GM19239 (cell line): ENCODE measurements at places on chromosomes 4 and X.

DNA sequence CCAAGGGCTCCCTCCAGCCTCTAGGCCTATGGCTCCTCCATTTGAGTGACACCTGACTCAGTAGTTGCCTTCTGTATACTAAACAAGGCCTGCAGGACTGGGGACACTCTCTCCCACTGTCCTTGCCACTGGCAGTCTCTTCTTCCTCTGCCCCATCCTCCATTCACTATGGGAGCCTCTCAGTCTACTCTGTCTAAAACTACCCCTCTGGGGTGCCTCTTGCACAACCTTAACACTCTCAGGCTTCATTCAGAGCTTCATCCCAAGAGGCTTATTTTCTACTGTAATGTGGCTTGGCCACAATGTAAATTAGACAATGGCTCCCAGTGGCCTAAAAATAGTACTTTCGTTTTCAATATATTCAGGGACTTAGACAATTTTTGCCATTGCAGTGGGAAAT, 133.0 kb downstream of the ZC4H2 start:
- no peak for DNase-seq

DNA sequence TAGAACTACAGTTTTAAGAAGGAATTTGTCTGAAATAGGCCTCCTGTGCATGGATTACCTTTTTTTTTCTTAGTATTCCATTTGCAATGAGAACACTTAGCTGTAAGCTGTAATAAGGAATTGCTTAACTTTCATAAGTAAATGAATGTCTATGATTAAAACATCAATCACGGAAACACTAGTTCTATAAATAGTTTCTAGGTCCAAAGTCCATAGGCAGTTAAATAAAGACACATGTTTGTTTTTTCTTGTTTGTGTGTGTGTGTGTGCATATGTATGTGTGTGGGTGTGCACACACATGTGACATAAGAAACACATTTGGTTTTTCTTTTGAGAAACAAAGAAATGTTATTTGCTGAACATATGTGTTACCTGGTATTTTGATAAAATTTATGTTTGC, 11.2 kb downstream of the GPRIN3 start:
- no peak for DNase-seq

DNA sequence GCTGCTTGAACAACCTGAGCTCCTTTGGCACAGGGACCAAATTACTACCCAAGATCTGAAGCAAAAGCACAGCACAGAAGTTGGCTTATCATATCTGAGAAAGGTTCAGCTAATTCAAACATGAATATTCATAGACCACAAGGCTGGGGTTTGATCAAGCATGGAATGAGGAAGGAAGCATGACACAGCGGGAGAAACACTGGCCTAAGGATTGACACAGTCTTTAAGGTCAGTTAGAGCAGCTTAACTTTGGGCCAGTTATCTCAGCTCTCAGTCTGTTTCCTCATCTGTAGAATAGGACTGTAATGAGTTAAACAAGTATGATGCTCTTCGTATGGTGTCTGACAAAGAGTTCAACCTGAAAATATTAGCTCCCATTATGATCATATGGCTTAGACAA, 88.5 kb upstream of the CBR4 start:
- no peak for DNase-seq

DNA sequence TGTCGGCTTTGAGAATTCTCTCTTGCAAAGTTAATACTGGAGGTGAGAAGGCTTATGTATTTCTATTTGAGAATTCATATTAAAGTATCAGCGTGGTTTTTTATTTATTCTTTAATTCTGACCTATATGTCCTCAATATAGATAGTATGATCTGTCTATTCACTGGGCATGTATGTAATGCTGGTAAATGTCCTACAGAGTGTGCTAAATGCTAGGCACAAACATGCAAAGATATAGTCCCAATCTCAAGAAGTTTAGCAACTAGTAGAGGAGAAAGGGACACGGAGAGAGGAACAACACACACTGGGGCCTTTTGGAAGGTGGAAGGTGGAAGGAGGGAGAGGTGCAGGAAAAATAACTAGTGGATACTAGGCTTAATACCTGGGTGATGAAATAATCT, 11.0 kb upstream of the BMPR1B start:
- DNase-seq, result no peak

- no peak for DNase-seq
These were observed 7.0 kb upstream of the AKAP17A start for GRCh38 chrX:1584237-1585011.

GRCh38 chr4:109557433-109557832, 2.6 kb upstream of the MCUB start:
- DNase-seq, result no peak
